ENCODE measurements at places on chromosomes 5 and 9. TPM values are rescaled to one million over a fixed set of nuclear protein-coding genes. Genes with fewer than 3 reads are reported as not detected.

DNA sequence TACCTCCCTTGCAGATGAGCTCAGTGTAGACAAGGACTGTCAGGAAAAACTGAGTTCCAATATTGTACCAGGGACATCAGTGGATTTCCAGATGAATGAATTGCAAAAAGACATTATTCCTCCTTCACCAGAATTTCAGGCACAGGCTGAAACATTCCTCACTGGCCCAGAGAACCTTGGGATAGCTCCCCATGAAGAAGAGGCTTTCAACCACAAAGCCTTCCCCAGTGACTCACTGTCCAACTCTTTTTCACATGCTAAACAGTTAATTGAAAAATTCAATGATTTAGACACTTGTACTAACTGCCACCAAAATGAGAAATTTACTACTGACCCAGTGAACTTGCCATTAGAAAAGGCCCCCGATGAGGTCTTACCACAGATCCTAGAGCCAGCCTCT, 144.5 kb downstream of the UNC13B start:
- no peak for DNase-seq

GRCh38 chr9:116390303-116391228, 237.0 kb downstream of the PAPPA start:
- no peak for DNase-seq

DNA sequence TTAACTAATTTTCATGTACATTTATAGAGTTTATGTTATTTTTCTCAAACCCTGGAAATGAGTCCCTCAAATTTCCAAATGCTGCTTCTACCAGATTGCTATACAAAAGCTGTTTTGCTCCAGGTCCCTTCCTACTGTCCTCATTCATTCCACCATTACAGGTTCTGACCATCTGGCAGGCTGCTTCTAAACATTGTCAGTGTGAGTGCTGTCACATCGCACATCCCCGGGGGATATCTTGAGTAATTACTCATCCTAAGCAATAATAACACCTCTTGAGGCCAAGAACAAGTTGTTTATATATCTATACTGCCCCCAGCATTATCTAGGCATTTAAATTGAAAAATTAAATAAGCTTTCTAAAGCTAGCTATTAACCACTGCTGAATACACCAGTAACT, 1675.3 kb upstream of the CDH6 start:
- no peak for DNase-seq

DNA sequence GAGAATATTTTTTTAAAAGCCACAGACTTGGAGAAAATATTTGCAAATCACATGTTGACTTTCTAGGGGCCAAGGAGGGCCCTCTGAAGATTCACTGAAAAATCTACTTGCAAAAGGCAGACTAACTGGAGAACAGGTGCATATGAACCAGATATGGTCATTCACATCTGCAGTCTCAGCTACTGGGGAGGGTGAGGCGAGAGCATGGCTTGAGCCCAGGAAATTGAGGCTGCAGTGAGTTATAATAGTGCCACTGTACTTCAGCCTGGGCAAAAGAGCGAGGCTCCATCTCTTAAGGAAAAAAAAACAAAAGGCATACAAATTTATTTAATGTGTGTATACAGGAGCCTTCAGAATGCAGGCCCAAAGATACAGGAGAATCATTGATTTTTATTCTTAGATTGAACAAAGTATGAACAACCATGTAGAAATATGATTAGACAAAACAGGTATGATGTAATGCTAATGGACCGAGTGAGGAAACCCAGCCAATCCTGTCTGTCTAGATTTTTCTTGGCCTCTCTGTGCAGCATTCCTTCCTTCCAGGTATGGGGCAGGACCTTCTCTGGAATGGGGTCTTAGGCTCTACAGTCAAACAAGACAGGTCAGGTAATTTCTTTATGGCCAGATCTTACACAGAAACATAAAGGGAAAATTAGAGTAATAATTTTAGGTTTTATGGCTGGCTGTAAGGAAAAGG, 15.3 kb upstream of the SLC27A6 start:
- no peak for DNase-seq

- DNase-seq, result no peak
These were observed 3.7 kb downstream of the SIL1 start for GRCh38 chr5:139194486-139194885.

GRCh38 chr5:113813466-113813865, 300.0 kb downstream of the YTHDC2 start:
- no peak for DNase-seq

GRCh38 chr5:14331386-14331781, 188.2 kb downstream of the TRIO start:
- DNase-seq, result peak; percentile 37

The SIL1 gene
- total RNA-seq, result 27.6 TPM

The RIGI gene
- 5.4 TPM for total RNA-seq

The PAIP1 gene
- 43.6 TPM for total RNA-seq

The IPO11 gene
- total RNA-seq, result 59.7 TPM

The GRIN3A gene
- not detected for total RNA-seq

Data from activated CD8-positive, alpha-beta T cell treated with anti-CD3 and anti-CD28 coated beads for 36 hours (primary cell).